ENCODE measurements at places on chromosomes 6 and 20. TPM values are rescaled to one million over a fixed set of nuclear protein-coding genes. Genes with fewer than 3 reads are reported as not detected.

GRCh38 chr20:4513720-4514119, 208.0 kb upstream of the PRND start:
- H3K27me3 ChIP-seq = no peaks in the 10 kb centered on the region
- no peak overlapping the region for H3K27ac ChIP-seq
- H3K36me3 ChIP-seq = no peaks in the 10 kb centered on the region
- DNase-seq = no peak

- no peak overlapping the region for H3K27ac ChIP-seq
- H3K36me3 ChIP-seq = no peaks in the 10 kb centered on the region
- H3K4me1 ChIP-seq = no peaks in the 10 kb centered on the region
Measured at GRCh38 chr20:44644230-44644617, 7.3 kb downstream of the ADA start.

CFAP206 gene
- total RNA-seq = not detected

RIPPLY2 gene
- not detected for total RNA-seq

DNA sequence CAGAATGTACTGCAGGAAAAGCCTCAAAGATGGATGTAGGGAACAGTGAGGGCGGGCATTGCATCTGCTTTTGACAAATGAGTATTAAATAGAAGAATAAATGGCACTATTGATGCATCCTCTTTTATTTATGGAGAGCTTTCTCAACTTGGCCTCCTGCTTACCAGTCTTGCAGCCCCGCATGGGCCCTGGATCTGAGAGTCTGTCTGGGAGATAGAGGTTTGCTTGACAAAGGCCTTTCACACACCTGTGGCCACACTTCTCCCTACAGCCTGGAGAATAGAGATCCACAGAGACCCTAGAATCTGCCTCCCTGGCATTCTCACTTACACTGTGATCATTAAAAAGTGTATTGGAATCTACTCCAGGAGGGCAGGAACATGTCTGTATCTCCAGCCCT, 203.8 kb upstream of the CDH4 start:
- H3K27ac ChIP-seq = no peak overlapping the region
- no peak for DNase-seq
- H3K4me3 ChIP-seq = no peak overlapping the region
- H3K27me3 ChIP-seq = no peaks in the 10 kb centered on the region
- no peaks in the 10 kb centered on the region for H3K36me3 ChIP-seq

BTNL2 gene
- total RNA-seq = not detected

COL12A1 gene
- total RNA-seq = 214 TPM

- DNase-seq = no peak
- no peaks in the 10 kb centered on the region for H3K27me3 ChIP-seq
- H3K36me3 ChIP-seq = no peaks in the 10 kb centered on the region
- no peaks in the 10 kb centered on the region for H3K4me1 ChIP-seq
- H3K4me3 ChIP-seq = no peak overlapping the region
Measured at GRCh38 chr6:56311533-56312448, 64.4 kb upstream of the COL21A1 start.

GRCh38 chr6:148573922-148574321, 172.9 kb upstream of the UST start:
- H3K27ac ChIP-seq = no peak overlapping the region
- no peak for DNase-seq
- H3K4me1 ChIP-seq = no peaks in the 10 kb centered on the region
- H3K36me3 ChIP-seq = no peaks in the 10 kb centered on the region

FRK gene
- 18.3 TPM for total RNA-seq

ELOVL4 gene
- total RNA-seq = 2.4 TPM

- no peak overlapping the region for H3K4me3 ChIP-seq
- peak overlapping the region; percentile 72 for H3K27ac ChIP-seq
- no peaks in the 10 kb centered on the region for H3K36me3 ChIP-seq
- no peaks in the 10 kb centered on the region for H3K27me3 ChIP-seq
Measured at GRCh38 chr6:2109796-2110195, 135.6 kb downstream of the GMDS start.

- H3K27me3 ChIP-seq = no peaks in the 10 kb centered on the region
- H3K36me3 ChIP-seq = peaks cover 6% of the 10 kb centered on the region
- DNase-seq = peak; percentile 93
Measured at GRCh38 chr6:2952557-2953095, 18.7 kb downstream of the SERPINB6 start.

CRIP3 gene
- total RNA-seq = 2.2 TPM

DNA sequence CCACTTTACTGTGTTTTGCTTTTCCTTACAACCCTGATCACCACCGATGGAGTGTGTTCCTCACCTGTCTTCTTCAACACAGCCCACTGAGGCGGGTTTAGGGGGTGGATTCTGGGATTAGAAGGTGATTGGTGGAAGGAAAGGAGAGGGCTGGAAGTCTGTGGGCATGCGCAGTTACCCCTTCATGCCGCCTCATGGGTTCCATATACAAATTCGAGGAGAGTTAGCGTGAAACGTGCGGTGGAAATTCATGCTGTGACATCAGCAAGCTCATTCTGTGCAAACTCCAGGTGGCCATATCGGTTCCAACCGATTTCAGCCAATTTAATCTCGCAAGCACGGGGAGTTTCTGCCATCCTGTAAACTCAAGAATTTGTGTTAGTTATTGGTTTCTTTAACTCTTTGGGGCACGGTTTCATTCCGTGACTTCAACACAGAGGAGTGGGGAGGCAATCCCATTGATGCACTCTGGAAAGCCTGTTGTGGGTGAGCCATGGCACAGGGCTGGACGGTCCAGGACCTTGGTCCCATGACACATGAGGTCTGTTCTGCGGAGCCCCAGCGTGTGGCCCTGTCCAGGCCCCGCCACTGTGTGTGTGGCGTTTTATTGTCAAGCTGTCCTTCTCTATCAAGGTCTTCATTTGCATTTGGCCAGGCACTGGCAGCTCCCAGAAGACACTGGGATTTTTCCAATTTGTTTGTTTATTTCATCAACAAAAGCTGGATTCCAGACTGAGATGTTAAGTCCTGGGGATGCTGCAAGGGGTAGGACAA, 482.8 kb upstream of the SULF2 start:
- H3K36me3 ChIP-seq = no peaks in the 10 kb centered on the region
- H3K4me3 ChIP-seq = no peak overlapping the region
- no peak for DNase-seq
- H3K27ac ChIP-seq = no peak overlapping the region
- no peaks in the 10 kb centered on the region for H3K27me3 ChIP-seq

- no peaks in the 10 kb centered on the region for H3K27me3 ChIP-seq
- no peak overlapping the region for H3K4me3 ChIP-seq
- no peaks in the 10 kb centered on the region for H3K36me3 ChIP-seq
- no peak for DNase-seq
- H3K4me1 ChIP-seq = no peaks in the 10 kb centered on the region
Measured at GRCh38 chr6:117464700-117465099, 17.8 kb upstream of the DCBLD1 start.

- no peaks in the 10 kb centered on the region for H3K4me1 ChIP-seq
- no peak overlapping the region for H3K4me3 ChIP-seq
- no peak for DNase-seq
- no peak overlapping the region for H3K27ac ChIP-seq
Measured at GRCh38 chr6:150510576-150510975, 89.1 kb upstream of the PLEKHG1 start.

GRCh38 chr20:25421102-25421501, 13.6 kb downstream of the GINS1 start:
- no peaks in the 10 kb centered on the region for H3K27me3 ChIP-seq
- no peak for DNase-seq
- no peak overlapping the region for H3K27ac ChIP-seq
- H3K4me3 ChIP-seq = no peak overlapping the region
- H3K36me3 ChIP-seq = no peaks in the 10 kb centered on the region

PTGIS gene
- 637 TPM for total RNA-seq

DNA sequence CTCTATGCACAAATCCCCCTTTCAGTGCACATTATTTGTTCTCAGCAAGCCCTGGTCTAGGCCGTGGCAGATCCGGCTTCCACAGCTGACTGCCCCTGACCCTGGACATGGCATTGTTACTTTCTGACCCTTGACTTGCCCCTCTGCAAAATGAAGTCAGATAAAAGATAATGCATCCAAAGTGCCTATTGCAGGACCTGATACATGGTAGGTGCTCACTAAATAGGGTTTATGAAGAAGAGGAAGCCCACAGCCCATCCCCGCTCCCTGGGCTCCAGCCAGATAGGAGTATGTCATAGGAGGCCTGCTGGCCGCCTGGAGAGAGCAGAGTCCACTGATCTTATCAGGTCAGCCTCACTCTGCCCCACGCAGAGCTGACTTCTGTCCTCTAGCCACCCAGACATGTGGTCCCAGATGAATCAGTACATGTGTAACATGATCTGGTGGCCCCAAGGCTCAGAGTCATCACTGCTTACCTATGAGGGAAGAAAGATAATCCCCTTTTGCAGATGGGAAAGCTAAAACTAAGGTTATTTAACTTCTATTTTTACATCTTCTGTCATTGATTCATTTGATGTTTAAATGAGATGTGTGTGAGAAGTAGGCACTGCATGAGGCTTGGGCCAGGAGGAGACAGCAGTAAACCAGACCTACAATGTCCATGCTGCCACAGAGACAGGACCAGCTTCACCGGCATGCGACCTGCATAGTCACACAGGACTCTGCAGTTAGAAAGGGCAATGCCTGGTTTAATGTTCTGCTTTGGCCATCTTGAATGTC, 20.4 kb downstream of the MAFB start:
- H3K4me3 ChIP-seq = no peak overlapping the region
- DNase-seq = no peak
- H3K27ac ChIP-seq = no peak overlapping the region

GRCh38 chr6:47479140-47479508, 1.5 kb downstream of the CD2AP start:
- no peak for DNase-seq
- no peaks in the 10 kb centered on the region for H3K4me1 ChIP-seq
- no peaks in the 10 kb centered on the region for H3K36me3 ChIP-seq

GRCh38 chr6:67190733-67191132, 1444.3 kb upstream of the ADGRB3 start:
- no peak overlapping the region for H3K4me3 ChIP-seq
- H3K4me1 ChIP-seq = no peaks in the 10 kb centered on the region
- H3K27me3 ChIP-seq = no peaks in the 10 kb centered on the region
- no peak overlapping the region for H3K27ac ChIP-seq
- no peak for DNase-seq

GRCh38 chr6:109644131-109644530, 46.9 kb downstream of the AK9 start:
- H3K27ac ChIP-seq = no peak overlapping the region
- no peaks in the 10 kb centered on the region for H3K27me3 ChIP-seq
- DNase-seq = no peak
- no peak overlapping the region for H3K4me3 ChIP-seq

- no peaks in the 10 kb centered on the region for H3K27me3 ChIP-seq
- no peak for DNase-seq
- no peak overlapping the region for H3K4me3 ChIP-seq
- H3K27ac ChIP-seq = no peak overlapping the region
Measured at GRCh38 chr20:20321134-20321533, 46.8 kb upstream of the INSM1 start.

- H3K4me3 ChIP-seq = no peak overlapping the region
- DNase-seq = no peak
- no peaks in the 10 kb centered on the region for H3K27me3 ChIP-seq
- no peaks in the 10 kb centered on the region for H3K4me1 ChIP-seq
Measured at GRCh38 chr6:14444295-14444972, 326.9 kb downstream of the CD83 start.

GRCh38 chr20:46995561-46996142, 101.0 kb downstream of the EYA2 start:
- H3K4me3 ChIP-seq = no peak overlapping the region
- no peak for DNase-seq
- H3K27me3 ChIP-seq = no peaks in the 10 kb centered on the region
- H3K36me3 ChIP-seq = no peaks in the 10 kb centered on the region

- no peaks in the 10 kb centered on the region for H3K27me3 ChIP-seq
- H3K4me3 ChIP-seq = no peak overlapping the region
- H3K4me1 ChIP-seq = no peaks in the 10 kb centered on the region
- H3K27ac ChIP-seq = no peak overlapping the region
- no peaks in the 10 kb centered on the region for H3K36me3 ChIP-seq
Measured at GRCh38 chr6:157242791-157243190, 80.5 kb downstream of the TMEM242 start.

GSTA2 gene
- total RNA-seq = not detected

DNA sequence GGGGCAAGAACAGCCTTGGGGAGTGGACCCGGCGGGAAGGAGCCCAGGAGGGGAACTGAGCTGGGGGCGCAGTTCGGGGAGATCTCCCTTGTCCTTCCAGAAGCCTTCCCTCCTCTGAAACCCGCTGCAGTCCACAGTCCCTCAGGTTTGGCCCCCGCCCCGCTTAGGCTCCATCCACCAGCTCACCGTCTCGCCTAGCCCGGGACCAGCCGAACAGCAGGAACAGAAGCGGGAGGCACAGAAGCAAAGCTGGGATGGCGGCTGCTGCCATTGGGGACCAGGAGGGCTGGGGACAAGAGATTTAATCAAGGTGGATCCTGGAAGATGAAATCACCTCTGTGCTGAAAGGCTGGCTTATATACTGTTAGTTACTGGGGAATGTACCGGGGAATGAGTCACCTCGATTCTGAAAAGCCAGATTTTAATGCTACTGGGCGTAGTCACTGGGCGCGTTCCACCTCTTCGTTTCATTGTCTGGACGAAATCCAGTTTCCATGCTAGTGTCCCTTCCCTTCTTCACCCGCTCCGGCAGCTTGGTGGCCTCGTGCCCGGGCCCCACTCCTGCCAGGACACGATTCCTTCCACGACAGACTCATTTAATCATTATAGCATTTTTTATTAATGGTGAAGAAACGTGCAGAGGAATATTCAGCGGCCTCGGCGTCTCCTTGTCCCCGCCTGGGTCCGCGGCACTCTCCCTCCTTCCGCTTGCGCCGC, at the start of gene RAET1L:
Gene RAET1L, minus strand, starts transcription at position 332 of the 717 bp plus-strand sequence. Its CDS starts 61 bp downstream, at position 271.
- no peak within 1 kb of the TSS for H3K4me3 ChIP-seq
- no peaks in the 10 kb centered on the region for H3K36me3 ChIP-seq
- no peak within 1 kb of the TSS for H3K27ac ChIP-seq
- DNase-seq = peak; percentile 79
- no peaks in the 10 kb centered on the region for H3K4me1 ChIP-seq

- no peak for DNase-seq
- H3K4me3 ChIP-seq = no peak overlapping the region
- H3K36me3 ChIP-seq = no peaks in the 10 kb centered on the region
- no peaks in the 10 kb centered on the region for H3K4me1 ChIP-seq
Measured at GRCh38 chr20:36017048-36017951, 48.9 kb downstream of the CNBD2 start.

DNA sequence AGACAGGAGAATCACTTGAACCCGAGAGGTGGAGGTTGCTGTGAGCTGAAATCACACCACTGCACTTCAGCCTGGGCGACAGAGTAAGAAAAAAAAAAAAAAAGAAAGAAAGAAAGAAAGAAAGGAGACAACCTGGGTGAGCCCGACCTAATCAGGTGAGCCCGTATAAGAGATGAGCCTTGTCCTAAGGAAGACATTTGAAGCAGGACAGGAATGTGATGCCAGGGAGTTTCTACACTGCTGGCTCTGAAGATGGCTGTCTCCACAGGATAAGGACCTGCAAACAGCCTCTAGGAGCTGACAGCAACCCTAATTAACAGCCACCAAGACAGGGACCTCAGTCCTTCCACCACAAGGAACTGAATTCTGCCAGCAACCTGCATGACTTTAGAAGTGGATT, 41.9 kb downstream of the NHLRC1 start:
- no peak overlapping the region for H3K4me3 ChIP-seq
- H3K27me3 ChIP-seq = no peaks in the 10 kb centered on the region
- H3K4me1 ChIP-seq = peaks cover 2% of the 10 kb centered on the region
- no peak overlapping the region for H3K27ac ChIP-seq
- no peaks in the 10 kb centered on the region for H3K36me3 ChIP-seq
